Large intestine (tissue), 12 donors: ENCODE measurements at places on chromosomes 3 and 15. TPM values are rescaled to one million over a fixed set of nuclear protein-coding genes. Genes with fewer than 3 reads are reported as not detected.

DNA sequence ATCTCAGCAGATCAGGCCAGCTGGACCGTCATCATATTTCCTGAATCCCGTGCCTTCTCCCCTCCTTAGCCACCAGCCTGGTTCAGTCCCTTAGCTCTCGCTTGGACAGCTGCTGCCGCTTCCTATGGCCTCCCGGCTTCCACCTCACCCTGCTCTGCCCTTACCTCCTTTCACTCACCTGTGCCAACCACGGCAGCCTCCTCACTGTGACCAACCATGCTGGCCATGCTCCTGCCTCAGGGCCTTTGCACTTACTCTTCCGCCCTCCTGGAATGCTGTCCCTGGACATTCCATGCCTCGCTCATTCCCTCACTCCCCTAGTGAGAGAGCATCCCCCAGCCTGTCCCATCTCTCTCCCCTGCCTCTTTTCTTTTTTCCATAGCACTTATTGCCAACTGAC, 19.2 kb downstream of the GRIP2 start:
- DNase-seq = no peak

DNA sequence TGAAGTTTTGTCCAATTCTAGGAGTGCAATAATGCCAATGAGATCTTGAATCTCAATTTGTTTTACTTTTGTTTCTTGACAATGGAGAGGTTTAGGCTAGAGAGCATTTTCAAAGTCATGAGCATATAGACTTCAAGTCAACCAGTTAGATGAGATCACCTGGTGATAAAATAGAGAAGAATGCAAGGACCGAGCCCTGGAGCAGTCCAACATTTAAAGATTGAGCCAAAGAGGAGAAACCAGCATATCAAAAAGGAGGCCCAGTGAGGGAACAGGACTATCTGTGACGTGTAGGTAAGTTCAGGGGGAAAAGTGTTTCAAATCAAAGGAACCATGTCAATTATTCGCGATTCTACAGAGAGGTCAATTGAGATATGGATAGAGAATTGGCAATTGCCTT, 1.7 kb upstream of the PIAS1 start:
- no peak for DNase-seq

GRCh38 chr15:89149501-89150101, 61.3 kb downstream of the ABHD2 start:
- DNase-seq = no peak

- no peak for DNase-seq
Measured at GRCh38 chr3:132594498-132594897, 2.6 kb upstream of the ACKR4 start.

- no peak for DNase-seq
Measured at GRCh38 chr3:16374047-16374934, 109.3 kb downstream of the OXNAD1 start.

GRCh38 chr3:143975554-143976152, 4.0 kb downstream of the DIPK2A start:
- DNase-seq = peak; percentile 23

DNA sequence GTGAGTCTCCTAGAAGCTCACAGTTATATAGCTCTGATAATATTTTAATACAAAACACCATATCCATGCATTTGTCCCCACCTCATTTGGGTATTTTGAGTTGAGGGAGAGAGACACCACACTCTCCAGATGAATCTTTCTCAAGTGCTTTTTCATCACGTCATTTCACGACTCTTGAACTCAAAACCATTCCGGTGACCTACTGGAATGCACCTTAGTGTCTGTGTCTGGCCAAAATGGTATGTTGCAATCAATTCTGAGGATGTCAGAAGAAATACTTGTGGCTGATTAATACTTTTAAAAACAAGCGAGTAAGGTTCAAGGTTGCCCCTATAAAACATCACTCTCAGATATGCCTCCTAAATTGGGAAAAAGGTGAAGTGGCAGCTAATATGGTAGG, 352.6 kb upstream of the ICE2 start:
- DNase-seq = no peak

DNA sequence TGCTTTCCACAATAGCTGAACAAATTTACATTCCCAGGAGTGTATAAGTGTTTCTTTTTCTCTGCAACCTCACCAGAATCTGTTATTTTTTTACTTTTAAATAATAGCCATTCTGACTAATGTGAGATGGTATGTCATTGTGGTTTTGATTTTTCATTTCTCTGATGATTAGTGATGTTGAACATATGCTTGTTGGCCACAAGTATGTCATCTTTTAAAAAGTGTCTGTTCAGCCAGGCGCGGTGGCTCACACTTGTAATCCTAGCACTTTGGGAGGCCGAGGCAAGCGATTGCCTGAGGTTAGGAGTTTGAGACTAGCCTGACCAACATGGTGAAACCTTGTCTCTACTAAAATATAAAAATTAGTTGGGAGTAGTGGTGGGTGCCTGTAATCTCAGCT, 619.3 kb downstream of the SI start:
- no peak for DNase-seq

- no peak for DNase-seq
Measured at GRCh38 chr15:31264559-31265089, 62.0 kb upstream of the KLF13 start.

DNA sequence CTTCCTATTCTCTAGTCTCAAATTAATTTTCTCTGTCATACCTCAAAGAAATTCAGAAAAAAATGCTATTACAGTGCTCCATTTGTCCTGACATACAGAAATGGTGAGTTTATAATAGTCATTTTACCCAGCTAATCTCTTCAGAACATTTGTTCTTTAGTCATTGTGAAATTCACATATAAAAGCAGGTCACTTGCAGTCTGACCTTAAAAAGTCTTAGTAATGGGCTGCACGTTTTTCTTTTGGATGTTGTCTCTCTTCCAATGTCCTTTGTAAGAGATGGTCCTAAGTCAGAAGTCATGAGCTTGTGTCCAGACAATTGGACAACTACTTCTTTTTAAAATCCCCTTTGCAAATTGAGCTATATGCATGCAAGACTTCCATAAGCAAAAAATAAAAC, 17.0 kb upstream of the IL1RAP start:
- DNase-seq = no peak

GRCh38 chr3:55128225-55128823, 200.5 kb upstream of the LRTM1 start:
- DNase-seq = no peak

GRCh38 chr15:42057799-42058646, 36.3 kb downstream of the PLA2G4D start:
- DNase-seq = no peak

GRCh38 chr15:63611177-63611576, 14.0 kb downstream of the FBXL22 start:
- DNase-seq = no peak

DNA sequence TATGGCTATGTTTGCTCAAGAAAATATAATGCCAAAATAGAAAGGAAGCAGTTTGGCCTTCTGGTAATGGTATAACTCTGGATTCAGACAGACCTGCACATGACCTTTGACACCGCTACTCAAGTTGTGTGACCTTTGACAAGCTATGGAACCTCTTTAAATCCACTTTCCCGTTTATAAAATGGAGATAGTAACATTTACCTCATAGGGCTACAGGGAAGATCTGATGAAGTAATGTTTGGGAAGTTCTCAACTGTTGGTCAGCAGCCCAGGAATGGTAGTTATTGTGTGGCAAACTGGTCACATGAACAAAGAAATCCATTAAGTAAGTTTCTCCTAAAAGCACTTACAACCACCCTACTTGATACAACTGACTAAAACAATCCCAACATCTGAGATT, 95.1 kb upstream of the PHLDB2 start:
- DNase-seq = no peak

DNA sequence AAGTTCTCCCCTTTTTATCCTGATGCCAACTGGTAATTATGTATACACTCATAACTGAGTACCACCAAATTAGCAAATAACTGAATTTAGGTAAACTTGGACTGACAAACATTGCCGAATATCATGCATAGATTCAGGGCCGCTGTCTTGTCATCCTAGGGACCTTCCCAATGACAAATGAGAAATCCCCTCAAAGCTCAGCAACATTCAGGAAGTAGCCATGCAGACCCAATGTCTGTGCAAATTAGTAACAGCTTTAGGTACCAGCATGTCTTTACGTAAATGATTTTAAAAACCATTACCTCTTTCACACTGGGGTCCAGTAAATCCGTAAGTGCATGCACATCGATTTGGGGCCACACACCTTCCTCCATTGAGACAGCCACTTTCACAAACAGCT, 49.5 kb downstream of the FBN1 start:
- DNase-seq = no peak

GRCh38 chr3:169822091-169822490, 9.4 kb upstream of the LRRC34 start:
- no peak for DNase-seq

DNA sequence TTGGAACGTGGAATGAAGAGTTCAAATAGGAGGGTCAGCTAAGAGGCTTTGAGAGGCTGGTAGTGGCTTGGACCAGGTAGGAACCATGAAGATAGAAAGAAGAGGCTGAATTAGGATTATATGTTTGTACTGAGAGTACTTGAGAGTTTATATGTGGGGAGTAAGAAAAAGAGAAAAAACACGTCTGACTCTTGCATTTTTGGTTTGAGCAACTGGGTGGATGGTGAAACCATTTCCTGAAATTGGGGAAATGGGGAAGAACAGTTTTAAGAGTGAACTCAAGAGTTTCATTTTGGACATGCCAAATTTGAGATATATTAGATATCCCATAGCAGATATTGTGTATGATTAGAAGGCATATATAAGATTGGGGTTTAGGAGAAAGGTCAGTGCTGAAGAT, 92.9 kb upstream of the TNIK start:
- DNase-seq = no peak

- no peak for DNase-seq
Measured at GRCh38 chr3:152365126-152365525, 96.4 kb downstream of the MBNL1 start.

DNA sequence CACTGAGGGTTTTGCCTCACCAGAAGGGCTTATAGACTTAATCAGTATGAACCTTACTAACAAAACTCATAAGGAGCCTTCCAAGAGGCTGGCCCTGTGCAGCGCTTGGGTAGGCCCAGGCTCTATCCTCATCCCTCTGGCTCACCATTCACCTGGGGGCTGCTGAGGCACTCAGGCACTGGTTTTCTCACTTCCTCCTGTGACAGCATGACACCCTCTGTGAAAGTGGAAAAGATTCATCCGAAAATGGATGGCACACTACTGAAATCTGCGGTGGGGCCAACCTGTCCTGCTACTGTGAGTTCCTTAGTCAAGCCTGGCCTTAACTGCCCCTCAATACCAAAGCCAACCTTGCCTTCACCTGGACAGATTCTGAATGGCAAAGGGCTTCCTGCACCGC, 41.3 kb downstream of the PSMD6 start:
- no peak for DNase-seq

GRCh38 chr3:187943677-187944389, 198.6 kb upstream of the BCL6 start:
- no peak for DNase-seq

DNA sequence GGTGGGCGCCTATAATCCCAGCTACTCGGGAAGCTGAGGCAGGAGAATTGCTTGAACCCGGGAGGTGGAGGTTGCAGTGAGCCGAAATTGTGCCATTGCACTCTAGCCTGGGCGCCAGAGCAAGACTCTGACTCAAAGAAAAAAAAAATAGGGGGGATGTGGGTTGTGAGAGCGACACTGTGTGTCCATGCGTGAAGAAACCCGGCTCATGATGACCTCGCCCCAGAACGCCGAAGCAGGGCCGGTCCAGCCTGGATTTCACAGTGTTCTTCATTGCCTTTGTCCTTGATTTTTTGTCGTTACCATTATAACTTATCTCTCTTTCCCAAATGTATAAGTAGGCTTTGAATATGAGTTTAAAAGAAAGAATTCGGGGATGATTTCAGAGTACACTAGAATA, 128.7 kb downstream of the PGPEP1L start:
- no peak for DNase-seq

DNA sequence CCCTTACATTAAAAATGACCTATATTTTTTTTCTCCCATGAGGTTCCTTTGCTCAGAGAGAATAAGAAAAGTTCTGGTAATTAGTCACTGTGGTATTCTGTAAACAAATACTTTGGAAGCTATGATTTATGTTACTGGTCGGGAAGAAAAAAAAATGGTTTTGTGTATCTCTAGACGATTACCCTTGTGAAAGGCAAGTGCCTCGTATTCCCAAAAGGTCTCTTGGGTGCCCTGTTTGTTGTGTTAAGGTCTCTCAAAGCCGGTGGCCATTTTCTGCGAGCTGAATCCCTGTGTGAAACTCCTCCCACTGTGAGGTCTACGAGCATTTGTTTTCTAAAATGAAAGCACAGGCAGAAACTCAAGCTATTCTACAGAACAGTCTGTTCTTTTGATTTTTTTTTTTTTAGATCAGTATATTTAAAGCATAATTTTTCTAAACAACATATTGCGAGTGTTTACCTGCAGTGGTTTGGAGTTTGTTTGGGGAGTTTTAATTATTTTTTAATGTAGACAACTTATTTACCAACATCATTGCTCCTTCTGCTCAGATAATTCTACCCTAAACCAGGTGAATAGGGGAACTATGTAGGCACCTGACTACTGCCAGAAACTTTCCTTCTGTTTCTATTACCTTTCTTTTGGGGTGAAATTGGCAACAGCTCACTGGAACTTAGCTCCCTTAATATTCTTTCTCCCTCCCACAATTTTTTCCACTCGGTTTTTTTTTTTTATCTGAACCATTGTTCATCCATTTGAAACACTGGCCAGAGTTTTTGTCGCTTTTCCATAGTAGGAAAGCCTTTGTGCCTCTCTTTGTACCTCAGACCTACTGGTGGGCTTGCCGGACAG, 44.0 kb downstream of the ZBTB38 start:
- peak; percentile 48 for DNase-seq

DNA sequence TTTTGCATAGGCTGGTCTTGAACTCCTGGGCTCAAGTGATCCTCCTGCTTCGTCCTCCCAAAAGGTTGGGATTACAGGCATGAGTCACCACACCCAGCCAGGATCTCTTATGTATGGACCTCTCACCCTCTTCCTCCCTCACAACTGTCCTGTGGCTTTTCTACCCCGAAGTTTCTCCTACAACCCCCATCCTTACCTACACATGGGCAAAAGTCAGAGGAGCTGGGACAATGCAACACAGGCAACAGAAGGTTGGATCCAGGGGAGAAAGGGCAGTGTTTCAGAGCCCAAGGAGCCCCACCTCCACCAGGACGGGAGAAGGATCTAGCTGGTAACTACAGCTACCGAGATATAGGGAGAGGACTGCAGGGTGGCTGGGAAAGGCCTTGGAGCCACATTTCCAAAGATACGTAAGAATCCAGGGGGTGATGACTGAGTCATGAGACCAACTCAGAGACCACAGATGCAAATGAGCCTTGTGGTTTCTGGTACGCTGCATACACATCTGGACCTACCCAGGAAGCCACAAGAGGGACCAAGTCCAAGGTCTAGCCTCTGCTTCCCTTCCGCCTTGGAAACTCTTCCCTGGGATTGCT, 13.6 kb downstream of the IGDCC4 start:
- no peak for DNase-seq

GRCh38 chr15:85379403-85380131, 836 bp upstream of the AKAP13 start:
- peak; percentile 57 for DNase-seq

- DNase-seq = peak; percentile 59
Measured at GRCh38 chr3:158434412-158435038, 136.5 kb upstream of the MLF1 start.

- DNase-seq = no peak
Measured at GRCh38 chr3:184196536-184196935, 10.5 kb downstream of the ABCF3 start.

GRCh38 chr3:46318207-46318927, 35.5 kb upstream of the CCR2 start:
- DNase-seq = no peak

ANKUB1 gene
- polyA plus RNA-seq = 0.12 TPM

ONECUT1 gene
- not detected for polyA plus RNA-seq

SLC51A gene
- 29.6 TPM for polyA plus RNA-seq

DPPA4 gene
- polyA plus RNA-seq = 1.3 TPM

ISLR gene
- polyA plus RNA-seq = 24.8 TPM

SCN11A gene
- 1.1 TPM for polyA plus RNA-seq

CHL1 gene
- 14.9 TPM for polyA plus RNA-seq

GOLGA8T gene
- 0.75 TPM for polyA plus RNA-seq

NAALADL2 gene
- 6.5 TPM for polyA plus RNA-seq
